ENCODE measurements at places on chromosomes 7 and 10.

GRCh38 chr10:31792745-31793144 is 135.9 kb downstream of the ARHGAP12 start:
- DNase-seq = no peak

DNA sequence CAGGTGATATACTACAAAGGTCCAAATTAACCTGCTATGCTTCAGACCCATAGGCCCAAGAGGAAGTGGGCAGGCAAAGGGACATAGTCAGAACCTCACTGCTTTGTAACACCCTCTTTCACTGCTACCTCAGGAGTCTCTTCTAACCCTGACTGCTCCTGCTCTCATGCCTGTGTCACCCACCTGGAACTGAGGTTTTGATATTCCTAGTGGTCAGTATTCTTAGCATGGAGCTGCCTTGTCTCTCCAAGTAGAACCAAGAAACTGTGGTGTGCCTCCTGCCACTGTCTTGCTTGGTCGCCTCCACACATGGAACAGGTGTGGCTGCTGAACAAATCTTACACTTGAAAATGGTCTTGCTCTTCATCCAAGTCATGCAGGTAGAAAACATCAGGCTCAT is 677.5 kb downstream of the XPNPEP1 start:
- no peak for DNase-seq

- DNase-seq = no peak
Measured at GRCh38 chr10:29203432-29203831, 85.4 kb upstream of the LYZL1 start.

- DNase-seq = no peak
Measured at GRCh38 chr10:77463967-77464745, 173.5 kb downstream of the KCNMA1 start.

DNA sequence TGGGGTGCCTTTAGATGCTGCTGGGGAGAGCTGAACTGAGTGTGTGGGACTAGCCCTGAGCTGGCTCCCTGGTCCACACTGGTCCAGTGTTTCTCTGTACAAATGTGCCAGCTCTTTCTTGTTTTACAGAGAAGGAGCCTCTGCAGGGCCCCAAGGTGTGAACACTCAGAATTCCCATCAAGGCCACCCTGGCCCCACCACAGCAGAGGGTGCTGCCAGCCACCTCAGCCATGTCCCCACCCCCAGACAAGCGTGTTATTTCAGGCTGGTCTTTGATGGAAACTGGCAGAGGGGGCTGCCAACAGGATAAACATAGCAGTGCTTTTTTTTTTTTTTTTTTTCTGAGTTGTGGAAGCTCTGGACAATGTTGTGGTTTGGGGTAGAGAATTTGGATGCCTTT is 68.5 kb upstream of the LRRC18 start:
- no peak for DNase-seq

DNA sequence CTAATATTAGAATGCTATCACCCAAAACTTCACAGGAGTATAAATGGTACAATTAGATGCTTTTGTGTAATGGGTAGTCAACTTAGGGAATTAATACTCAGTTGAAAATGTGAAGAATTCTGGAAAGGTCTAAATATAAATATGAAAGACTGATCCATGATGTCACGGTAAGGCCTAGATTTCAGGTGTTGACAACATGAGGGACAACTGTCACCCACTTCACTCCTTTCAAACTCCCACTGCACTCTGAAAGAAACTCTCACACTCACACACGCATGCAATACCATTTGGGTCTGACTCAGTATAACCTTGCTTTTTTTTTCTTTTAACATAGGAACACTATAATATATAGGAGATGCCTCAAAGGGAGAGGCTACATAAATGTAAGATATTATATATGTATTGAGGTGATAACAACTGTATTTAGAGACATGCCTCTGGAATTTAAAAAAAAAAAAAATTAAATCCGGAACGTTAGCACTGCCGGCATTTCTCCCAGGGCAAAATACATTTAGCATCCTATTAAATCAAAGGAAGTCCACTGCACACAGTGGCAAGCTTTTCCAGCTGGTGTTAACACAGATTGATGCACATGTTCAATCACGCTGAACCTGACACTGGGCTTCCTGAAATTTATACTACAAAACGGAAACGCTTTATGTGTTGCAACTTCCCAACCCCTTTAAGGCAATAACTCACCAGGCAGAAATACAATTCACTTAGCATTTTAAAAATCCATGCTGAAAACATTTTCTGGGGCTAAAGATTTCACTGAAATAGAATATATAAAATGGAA is 74.9 kb downstream of the RSU1 start:
- DNase-seq = no peak

GRCh38 chr7:28174901-28175661 is 5.5 kb downstream of the JAZF1 start:
- DNase-seq = no peak

- DNase-seq = no peak
Measured at GRCh38 chr10:1274701-1275544, 218.7 kb downstream of the WDR37 start.

DNA sequence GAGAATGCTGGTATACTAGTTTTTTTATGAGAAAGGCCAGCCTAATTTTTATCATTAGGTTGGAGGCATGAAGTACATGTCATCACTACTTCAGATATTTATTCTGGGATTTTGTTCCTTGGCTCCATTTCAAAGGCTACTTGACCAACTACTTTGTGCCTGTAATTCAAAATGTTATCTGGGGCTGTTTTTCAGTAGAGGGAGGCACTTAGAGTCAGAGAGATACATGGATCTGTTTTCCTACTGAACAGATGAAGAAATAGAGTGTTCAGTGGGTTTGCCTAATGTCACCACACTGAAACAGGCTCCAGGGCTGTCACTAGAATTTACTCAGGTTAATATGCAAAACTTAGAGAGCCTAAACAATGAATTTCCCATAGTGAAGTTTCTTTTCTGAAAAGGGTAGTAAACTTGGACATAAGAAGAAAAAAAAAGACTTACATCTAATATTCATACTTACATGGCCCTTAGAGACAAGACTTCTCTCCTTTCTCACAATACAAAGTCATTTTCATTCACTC is 127.3 kb upstream of the ITGB1 start:
- no peak for DNase-seq

- no peak for DNase-seq
Measured at GRCh38 chr10:131128731-131129130, 182.8 kb downstream of the TCERG1L start.

- no peak for DNase-seq
Measured at GRCh38 chr10:14654821-14655382, 119.8 kb downstream of the FAM107B start.

GRCh38 chr10:35204650-35205319 is 78.1 kb downstream of the CREM start:
- no peak for DNase-seq

GRCh38 chr7:46206476-46207060 is 285.5 kb upstream of the IGFBP3 start:
- DNase-seq = no peak

GRCh38 chr10:12409161-12409560 is 59.8 kb downstream of the CAMK1D start:
- DNase-seq = no peak

GRCh38 chr10:74913377-74913979 is 87.1 kb downstream of the KAT6B start:
- no peak for DNase-seq

DNA sequence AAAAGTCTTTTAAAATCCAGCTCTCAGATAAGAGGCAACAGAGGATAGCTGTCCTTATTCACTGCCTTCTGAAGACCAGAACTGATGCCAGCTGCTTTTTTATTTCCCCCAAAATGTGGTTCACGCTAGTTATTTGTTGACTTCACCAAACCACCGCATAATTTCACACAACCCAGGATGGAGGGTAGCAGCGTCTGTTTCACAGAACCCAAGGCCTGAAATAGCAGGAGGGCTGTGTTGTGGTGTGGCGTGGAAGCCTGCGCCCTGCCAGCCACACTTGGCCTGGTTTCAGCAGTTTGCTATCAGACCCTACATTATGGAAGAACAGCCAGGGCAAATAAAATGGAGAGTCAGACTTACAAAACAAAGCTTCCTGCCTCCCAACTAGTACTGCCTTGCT is 155.4 kb downstream of the DYNC1I1 start:
- no peak for DNase-seq

DNA sequence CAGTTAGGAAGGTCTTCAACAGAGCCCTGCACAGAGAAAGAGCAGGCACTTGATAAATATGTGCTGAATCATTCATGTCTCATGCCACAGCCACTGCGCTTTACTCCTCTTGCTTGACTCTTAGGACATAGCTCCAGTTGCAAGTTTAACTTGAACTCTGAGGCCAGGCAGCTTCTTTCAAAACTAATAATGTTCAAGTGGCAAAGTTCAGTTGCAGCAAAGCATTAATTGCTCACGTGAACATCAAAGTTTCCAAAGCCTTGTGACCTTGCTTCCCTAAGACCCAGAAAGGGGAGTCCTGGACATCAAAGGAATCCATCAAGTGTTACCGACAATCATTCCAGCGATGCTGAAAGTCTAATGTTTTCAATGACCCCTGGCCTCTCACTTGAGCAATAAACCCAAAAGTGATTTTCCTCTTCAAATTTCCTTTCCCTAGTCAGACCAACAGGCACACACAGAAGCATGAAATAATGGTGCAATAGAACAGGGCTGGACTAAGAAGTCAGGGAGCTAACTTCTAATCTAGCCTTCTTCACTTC is 21.8 kb upstream of the TECTB start:
- no peak for DNase-seq

DNA sequence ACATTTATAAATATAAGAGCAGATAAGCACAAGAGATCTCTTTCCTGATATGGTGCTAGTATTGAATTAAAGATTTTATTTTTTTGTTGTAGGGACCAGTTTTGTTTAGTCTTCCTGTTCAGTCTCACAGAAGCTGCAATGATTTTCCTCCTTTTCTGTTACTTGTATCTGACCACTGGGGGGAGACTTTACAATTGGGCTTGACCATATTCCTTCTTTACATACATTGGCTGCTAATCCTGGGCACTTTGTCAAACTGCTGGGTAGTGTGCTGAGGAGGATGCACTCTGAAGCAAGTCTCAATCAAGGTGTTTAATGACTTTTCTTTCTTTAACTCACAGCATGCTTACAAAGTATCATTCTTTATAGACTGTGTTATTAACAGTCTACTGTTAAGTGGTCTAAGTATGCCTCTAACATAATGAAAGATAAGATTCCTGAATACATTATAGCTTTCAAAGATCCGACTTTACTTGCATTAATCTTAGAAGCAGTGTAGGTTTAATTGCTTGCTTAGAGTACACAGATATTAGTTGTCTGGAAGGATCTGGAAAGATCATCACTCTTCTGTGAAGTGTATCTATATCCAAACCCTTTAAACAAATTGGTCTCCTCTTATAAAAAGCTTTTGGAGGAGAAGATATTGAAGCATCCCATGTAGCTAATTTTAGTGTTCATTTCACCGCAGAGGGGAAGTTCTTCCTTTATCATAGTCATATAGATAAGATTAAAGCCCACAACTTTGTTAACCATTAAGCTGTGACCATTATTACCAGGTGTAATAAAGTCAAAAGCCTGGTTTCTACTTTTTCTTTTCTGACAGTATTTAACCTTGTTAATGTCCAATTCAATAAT is 3.1 kb downstream of the PALS2 start:
- DNase-seq = no peak

DNA sequence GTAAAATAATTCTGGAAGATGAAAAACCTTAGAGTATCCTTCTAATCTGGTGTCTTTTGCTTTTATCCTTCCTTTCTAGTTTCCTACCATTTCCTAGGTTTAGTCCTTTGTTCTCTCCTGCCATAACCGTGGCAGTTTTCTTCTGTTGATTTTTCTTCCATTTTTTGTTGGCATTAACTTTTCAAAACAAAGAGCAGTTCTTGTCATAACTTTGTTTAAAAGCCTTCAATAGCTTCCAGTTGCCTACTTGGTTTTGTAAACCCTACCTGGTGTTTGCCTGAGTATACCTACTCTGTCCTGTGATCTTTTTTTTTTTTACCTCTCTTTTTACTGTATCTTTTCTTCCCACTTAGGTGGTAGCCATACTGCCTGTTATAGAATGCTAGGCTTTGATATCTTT is 125.6 kb downstream of the LYZL1 start:
- no peak for DNase-seq

GRCh38 chr7:120993553-120994191 is 5.2 kb downstream of the CPED1 start:
- no peak for DNase-seq

DNA sequence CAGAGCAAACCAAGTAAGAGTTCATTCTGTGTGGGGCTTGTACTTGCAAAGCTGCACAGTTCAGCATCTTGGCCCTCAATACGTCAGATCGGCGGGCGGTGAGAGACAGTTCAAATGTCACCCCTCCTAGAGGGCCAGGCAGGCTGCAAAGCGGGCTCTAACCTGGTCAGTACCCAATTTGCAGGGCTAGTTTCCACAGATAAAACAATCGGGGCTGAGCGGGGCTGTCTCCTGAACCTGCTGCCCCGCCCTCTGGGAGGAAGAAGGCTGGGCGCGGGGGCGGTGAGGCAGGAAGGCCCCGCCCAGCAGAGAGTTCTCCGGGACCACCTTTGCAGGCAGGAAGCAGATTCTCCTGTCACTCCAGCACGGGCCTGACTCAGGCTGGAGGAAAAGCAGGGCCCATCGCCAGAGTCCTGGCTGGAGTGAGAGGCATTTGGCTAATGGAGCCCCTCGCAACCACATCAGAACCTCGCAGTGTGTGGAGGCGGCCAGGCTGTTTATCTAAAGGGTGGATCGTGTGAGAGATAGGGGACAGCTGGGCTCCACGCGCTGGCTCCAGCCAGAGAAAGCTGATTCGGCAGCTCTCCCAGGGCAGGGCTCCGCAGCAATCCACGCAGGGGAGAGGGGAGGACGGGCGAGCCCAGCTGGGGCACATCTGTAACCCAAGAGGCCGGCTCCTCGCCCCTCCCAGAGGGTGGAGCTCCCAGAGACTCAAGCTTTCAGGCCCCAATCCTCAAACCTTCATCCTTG is 83.1 kb downstream of the SH3PXD2A start:
- DNase-seq = peak; percentile 31

DNA sequence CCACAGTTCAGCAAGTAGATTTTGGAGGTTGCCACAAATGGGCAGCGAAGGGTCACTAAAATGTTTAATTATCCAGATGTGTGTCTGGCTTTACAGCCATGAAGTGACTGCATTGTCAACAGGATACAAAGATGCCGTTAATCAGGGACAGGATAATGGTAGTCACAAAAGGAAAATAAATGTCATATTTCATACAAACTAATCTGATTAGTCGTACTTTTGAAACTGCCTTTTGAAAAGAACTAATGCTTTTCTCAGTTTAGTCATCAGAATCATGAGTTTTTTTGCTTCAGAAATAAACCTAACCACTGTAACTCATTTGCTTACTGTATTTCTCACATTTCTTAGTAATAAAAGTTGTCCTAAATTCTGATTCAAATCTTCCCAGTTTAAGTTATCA is 22.2 kb upstream of the WNT16 start:
- DNase-seq = no peak

Data from CD4-positive, alpha-beta T cell treated with Interferon gamma for 1 hour (primary cell).